ENCODE measurements at places on chromosomes 7 and 10.

GRCh38 chr10:6136215-6137201 lies 47.7 kb downstream of the RBM17 start:
- peak; percentile 74 for DNase-seq

DNA sequence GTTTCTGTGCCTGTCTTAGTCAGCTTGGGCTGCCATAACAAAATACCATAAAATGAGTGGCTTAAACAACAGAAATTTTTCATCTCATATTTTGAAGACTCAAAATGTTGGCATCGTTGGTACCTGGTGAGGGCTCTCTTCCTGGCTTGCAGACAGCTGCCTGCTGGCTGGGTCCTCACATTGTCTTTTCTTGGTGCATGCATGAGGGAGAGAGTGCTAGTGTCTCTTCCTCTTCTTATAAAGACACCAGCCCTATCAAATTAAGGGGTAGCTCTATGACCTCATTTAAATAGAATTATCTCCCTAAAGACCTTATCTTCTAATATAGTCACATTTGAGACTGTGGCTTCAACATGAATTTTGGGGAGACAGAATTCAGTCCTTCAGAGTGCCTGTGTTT lies 39.9 kb downstream of the ST8SIA6 start:
- DNase-seq = no peak

GRCh38 chr10:44742248-44742647 lies 168.9 kb upstream of the TMEM72 start:
- no peak for DNase-seq

DNA sequence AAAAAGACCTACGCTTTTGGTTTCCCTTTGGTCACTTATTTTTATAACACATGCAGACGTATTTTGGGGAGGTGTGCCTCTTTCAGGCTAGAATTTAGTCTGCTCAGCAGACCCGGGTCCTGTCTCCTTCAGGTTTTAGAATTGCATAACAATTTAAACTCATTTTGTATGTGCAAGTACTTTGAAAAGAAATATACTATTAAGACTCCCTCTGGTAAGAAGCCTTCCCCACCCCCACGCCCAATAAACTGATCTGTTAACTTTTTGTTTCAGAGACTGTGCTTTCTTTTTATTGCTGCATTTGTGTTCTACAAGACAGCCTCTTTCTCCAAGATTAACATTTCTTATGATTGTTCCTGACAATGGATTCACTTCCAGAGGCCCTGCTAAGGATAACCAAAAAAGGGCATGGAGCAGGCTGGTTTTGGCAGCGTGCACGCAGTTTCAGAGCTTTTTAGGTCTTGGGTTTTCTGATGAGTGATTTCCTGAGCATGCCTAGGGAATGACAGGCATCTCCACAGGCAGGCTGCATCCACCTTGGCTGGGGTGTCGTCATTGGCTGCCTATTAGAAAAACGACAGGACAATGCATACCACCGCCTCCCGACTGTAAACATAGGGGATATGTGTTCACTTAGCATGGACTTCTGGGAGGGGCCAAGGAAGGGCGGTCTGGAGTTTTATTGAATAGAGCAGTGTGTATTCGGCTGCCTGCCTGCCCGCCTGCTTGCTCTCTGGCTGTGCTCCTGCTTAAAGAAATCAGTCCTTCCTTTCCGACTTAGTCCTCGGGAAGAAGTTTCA lies at the start of gene CALD1:
TSS of gene CALD1 (plus strand) at position 694 of the 800 bp plus-strand sequence. CDS start 88,100 bp downstream, outside the sequence.
- DNase-seq = peak; percentile 99

DNA sequence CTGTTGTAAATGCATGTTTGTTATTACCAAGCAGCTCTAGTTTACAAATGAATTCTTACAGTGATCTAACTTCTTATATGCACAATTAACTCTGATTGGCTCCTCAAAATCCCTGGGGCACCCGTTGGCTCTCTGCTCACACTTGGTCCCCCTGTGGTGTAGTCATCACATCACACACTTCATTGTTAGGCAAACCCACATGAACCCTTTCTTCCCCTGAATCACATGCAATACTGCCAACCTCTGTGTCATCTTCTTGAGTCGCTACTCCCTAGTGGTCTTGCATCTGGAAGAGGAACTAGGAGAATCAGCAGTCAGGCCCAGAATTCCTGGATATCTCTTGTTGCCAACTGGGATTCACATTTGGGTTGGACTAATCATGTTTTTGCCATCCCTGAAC lies 73.1 kb downstream of the CD36 start:
- DNase-seq = peak; percentile 33

DNA sequence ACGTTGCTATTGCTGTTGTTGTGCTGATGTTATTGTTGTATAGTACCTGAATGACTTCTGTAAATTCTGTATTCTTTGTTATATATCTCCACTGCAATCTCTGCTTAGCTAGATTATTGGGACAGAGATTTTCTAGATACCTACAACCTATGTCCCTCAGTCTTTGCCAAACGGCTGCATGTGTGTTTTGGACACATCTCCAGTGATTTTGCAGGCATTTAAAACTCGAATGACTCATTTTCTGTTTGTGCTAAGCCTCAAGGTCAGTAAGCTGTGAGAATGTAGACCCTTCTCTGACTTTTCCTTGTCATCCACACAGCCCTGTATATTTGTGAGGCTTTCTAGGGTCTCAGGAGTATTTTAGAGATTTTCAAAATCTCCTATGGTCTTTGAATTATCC lies 410.7 kb downstream of the POM121L12 start:
- no peak for DNase-seq

DNA sequence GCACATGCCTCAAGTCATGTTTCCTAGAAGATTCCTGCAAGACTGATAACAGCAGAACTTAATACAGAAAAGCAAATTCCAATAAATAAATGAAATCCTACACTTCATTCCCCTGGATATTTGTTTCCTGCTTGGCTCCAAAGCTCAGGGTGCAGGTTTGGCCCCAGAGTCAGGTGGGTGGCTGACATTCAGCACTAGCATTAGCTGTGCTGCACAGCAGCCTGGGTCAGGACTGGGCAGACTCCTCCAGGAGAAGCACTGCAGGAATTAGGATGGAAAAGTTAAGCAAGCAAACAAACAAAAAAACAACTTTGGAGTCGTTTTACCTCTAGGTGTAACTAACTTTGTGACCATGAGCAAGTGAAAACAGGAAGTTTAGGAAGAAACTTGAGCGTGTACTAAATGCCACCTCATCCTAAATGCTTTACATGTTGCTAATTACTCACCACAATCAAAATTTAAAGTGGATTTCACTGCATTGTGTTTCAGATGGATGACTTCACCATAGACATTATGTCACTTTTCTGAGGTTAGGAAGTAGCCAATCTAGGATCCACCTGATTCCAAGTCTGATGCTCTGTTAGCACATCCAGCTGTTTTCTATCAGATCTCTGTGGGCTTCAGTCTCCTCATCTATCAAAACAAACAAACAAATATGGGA lies 239.4 kb downstream of the C7orf25 start:
- DNase-seq = peak; percentile 92

- DNase-seq = no peak
These were observed 499.0 kb upstream of the KLF6 start for GRCh38 chr10:4283846-4284610.

DNA sequence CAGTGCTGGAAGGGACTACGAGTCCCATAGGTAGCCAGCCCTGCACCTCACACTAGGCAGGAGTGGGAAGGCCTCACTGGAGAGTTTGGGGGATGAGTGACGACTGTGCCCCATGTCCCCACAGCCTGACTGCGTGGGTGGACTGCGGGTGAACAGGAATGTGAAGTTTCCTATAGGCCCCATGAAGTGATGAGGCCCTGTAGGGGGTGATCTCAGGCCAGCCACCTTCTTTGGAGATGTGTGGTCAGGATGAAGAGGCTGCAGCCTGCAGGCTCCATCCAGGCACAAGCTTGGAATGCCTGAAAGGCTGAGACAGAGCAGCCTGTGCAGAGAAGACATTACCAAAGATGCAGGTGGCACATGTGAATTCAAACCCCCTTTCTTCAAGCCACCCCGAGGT lies 94.9 kb downstream of the CPXM2 start:
- no peak for DNase-seq

DNA sequence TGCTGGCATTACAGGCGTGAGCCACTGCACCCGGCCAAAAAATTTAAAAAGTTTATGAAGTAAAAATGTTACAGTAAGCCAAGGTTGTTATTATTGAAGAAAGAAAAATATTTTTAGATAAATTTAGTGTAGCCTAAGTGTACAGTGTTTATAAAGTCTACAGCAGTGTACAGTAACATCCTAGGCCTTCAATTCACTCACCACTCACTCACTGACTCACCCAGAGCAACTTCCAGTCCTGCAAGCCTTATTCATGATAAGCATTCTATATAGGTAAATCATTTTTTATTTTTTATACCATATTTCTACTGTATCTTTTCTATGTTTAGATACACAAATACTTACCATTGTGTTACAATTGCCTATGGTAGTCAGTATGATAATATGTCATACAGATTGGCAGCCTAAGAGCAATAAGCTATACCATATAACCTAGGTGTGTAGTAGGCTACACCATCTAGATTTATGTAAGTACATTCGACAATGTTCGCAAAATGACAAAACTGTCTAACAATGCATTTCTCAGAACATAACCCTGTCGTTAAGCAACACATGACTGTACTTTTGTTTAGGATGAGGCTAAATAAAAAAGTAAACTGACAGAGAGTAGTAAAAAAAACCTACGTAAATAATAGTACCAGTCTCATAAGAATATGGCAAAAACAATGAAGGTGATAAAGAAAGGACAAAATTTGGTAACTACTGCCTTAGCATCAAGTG lies 77.8 kb upstream of the FAM133B start:
- peak; percentile 66 for DNase-seq

DNA sequence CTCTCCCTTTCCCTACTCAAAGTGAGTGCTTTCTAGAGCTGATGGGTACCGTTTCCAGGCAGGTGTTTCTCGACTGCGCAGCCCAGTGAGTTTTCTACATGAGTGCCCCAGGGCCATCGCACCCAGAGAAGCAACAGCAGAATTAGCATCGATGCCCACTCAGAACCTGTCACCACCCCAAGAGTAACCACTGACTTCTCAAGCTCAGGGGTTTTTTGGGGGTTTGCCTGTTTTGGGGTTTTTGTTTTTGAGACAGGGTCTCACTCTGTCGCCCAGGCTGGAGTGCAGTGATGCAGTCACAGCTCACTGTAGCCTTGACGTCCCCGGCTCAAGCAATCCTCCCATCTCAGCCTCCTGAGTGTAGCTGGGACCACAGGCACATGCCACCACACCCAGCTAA lies 25.7 kb downstream of the SNX8 start:
- no peak for DNase-seq

- DNase-seq = no peak
These were observed 111.2 kb upstream of the KIF5B start for GRCh38 chr10:32167450-32167849.

DNA sequence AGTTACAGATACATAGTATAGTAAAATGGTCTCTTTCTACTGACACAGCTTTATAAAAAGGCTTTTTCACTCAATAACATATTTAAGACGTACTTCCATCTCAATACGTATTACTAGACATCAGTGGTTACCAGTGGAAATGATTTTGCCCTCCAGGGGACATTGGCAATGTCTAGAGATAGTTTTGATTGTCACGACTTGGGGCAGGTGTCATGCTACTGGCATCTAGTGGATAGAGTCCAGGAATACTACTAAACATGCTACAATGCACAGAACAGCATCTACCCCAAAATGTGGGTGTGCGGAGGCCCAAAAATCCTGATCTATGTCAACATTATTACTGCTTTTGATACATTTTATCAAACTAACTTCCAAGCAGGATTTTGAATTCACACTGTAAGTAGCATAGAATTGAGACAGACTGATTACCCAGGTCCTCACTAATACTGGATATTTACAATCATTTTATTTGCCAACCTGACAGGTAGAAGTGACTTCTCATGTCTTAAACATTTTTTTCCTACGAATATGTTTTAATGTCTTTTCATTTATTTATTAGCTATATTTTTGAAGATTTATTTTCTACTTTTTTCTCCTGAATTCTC lies 53.8 kb downstream of the HGF start:
- DNase-seq = peak; percentile 58

GRCh38 chr7:30970074-30970473 lies 6.3 kb downstream of the GHRHR start:
- no peak for DNase-seq

DNA sequence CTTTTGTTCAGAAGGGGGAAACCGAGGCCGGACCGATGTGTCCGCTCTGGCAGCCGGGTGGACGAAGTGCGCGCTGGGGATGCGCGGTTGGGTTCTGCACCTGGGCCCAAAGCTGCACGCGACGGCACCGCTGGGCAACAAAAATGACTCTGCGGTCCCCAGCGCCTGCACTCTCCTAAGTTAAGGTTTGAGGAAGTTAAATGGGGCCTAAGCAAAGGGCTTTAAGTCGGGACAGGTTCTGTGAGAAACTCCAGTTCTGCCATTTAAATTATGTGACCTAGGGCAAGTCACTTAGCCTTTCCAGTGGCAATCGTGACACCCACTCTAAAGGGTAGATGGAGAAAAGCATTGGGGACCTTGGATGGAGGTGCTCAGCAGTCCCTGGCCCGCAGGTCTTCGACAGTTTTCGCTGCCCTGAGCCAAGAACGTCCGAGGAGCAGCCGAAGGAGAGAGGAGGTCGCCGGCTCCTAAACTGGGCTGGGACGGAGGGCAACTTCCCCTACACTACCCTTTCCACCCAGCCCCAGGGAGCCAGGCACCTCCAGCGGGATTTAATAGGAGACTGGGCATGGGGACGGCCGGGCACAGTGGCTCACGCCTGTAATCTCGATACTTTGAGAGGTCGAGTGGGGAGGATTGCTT lies 534 bp upstream of the ACBD5 start:
- DNase-seq = peak; percentile 27

DNA sequence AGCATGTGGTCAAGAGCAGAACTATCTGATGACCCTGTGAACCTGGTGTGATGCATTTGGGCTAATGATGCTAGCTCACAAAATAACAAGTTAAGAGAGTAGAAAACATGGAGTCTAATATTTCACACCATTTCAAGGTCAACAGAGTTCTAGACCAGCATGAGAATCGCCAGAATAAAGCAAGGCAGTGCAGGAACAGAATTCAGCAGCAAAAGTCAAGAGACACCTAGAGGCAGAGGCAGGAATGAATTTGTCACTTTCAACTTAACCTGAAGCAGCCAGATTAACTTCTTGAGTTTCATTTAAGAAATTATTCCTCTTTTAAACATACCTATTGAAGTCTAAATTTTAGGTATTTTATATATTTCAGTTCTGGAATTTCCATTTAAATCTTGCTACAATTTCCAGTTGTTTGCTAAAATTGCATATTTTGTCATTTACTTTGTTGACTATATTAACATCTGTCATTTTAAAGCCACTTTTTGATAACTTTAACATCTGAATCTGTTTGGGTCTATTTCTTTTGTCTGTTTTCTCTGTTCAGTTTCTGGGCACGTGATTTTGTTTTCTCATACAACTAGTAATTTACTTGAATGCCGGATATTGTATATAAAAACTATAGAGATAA lies 44.2 kb upstream of the PRSS58 start:
- peak; percentile 39 for DNase-seq
